ENCODE measurements at places on chromosomes 13 and 19.

- DNase-seq: no peak
Observed at GRCh38 chr13:30466358-30466714, 600 bp upstream of the HMGB1 start.

DNA sequence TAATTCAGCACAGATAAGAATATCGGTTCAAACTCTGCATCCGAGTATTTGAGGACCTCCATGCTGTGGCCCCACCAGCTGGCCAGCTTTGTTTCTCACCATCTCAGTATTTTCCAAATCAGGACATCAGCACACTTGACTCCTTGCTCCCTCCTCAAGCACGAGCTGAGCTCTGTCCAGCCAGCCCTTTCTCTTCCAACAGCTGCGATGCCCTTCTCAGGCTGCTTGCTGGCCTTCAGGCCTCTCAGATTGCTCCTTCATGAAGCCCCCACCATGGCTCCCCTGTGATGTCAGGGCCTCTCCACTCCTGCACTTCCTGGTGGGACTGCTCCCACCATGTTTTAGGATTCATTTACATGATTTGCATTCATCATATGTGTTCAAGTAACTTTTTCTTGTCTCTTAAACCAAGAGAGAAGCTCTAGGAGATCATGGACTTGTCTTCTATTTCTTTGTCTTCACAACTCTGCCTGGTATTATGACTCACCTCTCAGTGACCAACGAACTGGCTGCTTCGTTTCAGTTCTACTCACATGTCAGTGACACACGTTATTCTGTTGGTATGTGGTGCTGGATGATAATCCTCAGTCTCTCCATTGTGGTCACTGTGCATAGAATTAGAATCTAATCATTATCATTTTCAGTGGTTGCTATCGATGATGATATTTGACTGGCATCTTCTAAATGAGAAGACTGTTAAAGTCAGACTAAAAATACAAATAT, 471.7 kb downstream of the EFNB2 start:
- peak; percentile 93 for DNase-seq

DNA sequence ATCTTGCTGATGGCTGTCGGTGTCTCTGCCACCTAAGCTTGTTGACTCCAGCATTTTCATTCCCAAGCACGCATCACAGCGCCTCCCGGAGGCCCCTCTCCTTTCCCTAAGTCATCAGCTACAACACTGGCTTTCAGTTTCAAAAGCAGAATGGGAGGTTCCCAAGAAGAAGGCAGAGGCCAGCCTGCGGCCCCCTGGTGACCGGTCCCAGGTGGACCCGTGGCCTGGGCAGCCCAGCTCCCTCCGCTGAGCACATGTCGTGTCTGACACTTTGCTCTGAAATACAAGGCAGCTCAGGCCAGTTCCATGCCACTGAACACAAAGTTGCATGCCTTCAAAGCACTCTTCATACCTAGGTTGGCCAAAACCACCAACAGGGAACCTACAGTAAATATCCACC, 8.5 kb downstream of the MLLT1 start:
- DNase-seq: peak; percentile 83

- DNase-seq: no peak
Observed at GRCh38 chr13:25966086-25966485, 85.7 kb downstream of the SHISA2 start.

DNA sequence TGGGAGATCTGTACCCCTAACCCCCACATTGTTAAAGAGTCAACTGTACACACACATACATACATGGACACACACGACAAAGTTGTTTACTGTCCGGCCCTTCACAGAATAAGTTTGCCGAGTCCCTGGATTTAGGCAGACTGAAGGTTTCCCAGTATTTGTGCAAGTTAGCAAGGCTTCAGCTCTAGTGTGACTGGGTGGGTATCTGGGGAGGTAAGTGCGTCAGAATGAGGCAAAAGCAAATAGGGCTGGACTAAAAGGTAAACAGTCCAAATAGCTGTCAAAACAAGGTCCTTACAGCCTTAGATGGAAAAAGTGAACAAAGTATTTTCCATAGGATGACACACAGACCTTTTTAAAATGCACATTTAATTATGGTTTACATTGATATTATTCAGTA, 228.4 kb upstream of the UFM1 start:
- DNase-seq: no peak

GRCh38 chr13:111539252-111539651, 218.8 kb downstream of the TEX29 start:
- no peak for DNase-seq

DNA sequence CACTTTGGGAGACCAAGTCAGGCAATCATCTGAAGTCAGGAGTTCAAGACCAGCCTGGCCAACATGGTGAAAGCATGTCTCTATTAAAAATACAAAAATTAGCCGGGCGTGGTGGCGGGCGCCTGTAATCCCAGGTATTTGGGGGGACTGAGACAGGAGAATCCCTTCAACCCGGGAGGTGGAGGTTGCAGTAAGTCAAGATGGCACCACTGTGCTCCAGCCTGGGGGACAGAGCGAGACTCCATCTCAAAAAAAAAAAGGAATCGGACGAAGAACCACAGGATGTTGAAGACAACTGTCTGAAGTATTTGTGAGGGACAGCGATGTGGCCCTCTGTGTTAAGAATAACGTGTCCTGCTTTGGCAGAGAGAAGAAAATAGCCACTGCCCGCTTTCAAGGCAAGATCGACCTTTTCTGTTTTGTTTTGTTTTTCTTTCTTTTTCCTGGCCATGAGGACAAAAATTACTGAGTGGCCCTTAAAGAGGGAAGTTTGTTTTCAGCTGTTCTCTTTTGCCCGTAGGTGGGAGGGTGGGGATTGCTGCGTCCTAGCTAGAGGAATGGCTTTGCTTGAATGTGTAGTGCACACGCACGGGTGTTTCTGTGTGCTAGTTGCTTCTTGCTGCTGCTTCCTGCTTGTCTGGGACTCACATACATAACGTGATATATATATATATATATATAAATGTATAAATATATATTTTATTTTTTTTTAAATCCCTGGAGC, 6.2 kb upstream of the PRKCG start:
- DNase-seq: peak; percentile 49

GRCh38 chr13:33757713-33758112, 60.2 kb upstream of the RFC3 start:
- no peak for DNase-seq

DNA sequence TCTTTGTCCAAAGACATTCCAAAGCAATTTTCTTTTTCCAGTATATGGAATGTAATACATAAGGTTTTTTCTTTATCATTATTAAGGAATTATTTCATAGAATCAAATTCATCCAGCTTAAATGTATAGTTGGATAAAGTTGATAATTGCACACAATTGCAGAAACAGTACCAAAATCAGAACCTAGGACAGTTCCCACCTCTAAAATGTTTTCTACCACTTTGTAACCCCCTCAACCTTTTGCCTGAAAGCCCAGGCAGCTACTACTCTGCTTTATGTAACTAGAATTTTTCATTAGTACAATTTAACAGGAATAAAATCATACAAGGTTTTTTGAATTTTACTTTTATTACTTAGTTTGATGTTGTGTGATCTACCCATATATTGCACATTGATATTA, 98.0 kb downstream of the PRR20E start:
- peak; percentile 14 for DNase-seq

- peak; percentile 37 for DNase-seq
Observed at GRCh38 chr19:47497821-47498520, 14.0 kb upstream of the KPTN start.

DNA sequence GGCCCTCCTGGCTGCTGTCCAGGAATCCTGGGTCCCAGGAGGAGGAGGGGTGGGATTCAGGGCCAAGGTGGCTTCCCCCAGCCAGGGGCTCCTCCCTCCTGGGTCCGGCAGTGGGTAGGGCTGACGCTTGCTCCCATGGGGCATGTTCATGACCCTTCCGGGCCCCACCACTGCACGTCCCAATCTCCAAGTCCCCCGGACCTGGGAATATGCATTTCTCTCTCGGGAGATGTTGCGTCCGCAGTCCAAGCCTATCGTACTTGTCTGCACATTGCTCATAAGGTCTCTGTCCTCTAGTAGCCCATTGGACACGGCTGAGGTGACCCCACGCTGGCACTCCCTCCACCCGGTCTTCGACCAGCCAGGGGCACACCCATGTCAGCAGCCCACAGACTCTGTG, 192.3 kb downstream of the TEX29 start:
- peak; percentile 37 for DNase-seq

GRCh38 chr13:51793570-51794271, 10.2 kb downstream of the DHRS12 start:
- DNase-seq: peak; percentile 85

- no peak for DNase-seq
Observed at GRCh38 chr13:76634431-76635191, 251.6 kb downstream of the KCTD12 start.

DNA sequence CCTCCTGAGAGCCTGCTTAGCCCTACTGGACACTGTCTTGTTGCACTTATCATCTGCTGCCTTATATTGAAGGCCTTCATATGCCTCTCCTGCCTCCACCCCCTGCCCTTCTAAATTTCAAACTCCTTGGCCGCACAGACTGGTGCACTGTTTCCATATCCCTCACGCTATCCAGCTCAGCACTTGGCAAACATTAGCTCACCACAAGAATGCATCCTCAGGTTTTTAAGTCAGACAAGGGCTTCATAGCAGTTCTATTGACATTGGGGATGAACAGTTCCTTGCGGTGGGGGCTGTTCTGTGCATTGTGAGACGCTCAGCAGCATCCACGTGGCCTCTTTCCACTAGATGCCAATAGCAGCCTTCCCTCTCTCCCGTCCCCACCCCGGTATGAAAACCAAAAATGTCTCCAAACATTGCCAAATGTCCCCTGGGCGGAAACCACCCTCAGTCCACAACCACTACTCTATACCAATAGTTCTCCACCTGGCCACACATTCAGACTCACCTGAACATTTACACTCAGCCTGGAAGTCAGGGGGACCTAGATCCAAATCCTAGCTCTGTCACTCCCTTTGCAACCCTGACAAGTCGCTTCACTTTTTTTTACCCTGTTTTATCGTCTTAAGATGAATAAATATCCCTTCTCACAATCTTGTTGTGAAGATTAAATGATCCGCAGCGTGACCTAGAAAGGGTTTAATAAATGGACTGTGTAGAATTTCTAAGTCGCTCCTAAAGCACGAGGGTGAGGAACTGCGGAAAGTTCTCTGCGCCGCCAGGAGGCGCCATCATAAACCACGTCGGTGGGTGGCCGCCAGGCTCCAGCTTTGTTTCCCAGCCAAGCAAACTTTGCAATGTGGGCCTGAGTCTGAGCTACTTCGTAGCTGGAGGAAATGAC, 3.6 kb upstream of the CEACAM3 start:
- DNase-seq: no peak

- no peak for DNase-seq
Observed at GRCh38 chr13:83549671-83550070, 332.6 kb downstream of the SLITRK1 start.
